A549 treated with RU486 at 1 μM for 4 hours (cell line): ENCODE measurements at places on chromosomes 6 and 20. TPM values are rescaled to one million over a fixed set of nuclear protein-coding genes. Genes with fewer than 3 reads are reported as not detected.

Gene IL17A
- not detected in 5 replicates for total RNA-seq

Gene B4GALT5
- total RNA-seq, result 43.6 to 64.7 TPM (median 62.5 TPM) in 5 replicates

Gene C4B
- total RNA-seq, result 0.34 to 1.5 TPM (median 0.57 TPM) in 5 replicates

Gene CYP24A1
- 175 to 430 TPM (median 409 TPM) in 5 replicates for total RNA-seq

Gene GSTA2
- total RNA-seq, result not detected in 5 replicates

Gene CLPSL2
- 0.50 to 1.4 TPM (median 1.3 TPM) in 4 of 5 replicates, not detected in the other for total RNA-seq
